ENCODE measurements at places on chromosomes 5 and 9.
A peak's percentile ranks its signal among the peaks of the same experiment; 100 is the strongest.

- DNase-seq = no peak
Measured at GRCh38 chr5:18491349-18491748, 857.1 kb downstream of the TAF11L14 start.

- peak; percentile 86 for DNase-seq
Measured at GRCh38 chr5:180802325-180803180, at the start of gene MGAT1. Gene MGAT1 (minus strand): TSS chr5:180802806. CDS start chr5:180792971, 9,835 bp downstream.

- DNase-seq = no peak
Measured at GRCh38 chr9:103991698-103992097, 102.4 kb upstream of the SMC2 start.

GRCh38 chr5:31832966-31833365, 194.0 kb downstream of the PDZD2 start:
- DNase-seq = no peak

- no peak for DNase-seq
Measured at GRCh38 chr9:121508415-121508814, 8.8 kb upstream of the GGTA1 start.

DNA sequence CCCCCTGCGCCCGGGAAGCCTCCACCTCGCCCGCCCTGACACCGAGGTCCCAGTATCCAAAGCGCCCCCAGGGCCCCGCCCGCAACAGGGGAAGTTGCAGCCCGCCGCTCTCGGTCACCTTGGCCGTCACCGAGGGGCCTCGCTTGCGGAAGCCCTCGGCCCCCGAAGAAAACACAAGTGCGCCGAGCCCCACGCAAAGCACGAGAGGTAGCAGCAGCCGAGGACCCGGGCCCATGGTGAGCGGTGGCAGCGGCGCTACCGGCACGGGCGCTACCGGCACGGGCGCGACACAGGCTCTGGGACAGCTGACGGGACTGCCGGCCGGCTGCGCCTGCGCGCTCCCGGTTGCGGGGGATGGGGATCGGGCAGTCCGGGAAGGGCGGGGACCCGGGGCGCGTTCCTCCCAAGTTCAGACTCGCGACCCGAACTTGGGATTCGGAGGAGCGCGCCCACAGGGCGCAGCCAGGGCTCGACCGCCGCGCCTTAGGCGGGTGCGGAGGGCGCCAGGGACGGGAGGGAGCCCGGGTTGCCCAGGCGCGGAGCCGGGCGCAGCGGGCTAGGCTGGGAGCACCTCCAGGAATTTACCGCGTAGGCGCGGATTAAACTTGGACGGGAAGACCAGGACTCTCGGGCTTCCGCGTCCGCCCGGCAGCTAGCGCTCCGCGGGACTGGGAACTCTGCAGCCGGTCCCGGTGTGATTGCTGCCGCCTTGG, at the start of gene PPIC:
Gene PPIC (minus strand): TSS at position 335 of the 713 bp plus-strand sequence. CDS start 100 bp downstream, at position 235.
- DNase-seq = no peak

GRCh38 chr9:100229136-100229535, 123.6 kb downstream of the TEX10 start:
- DNase-seq = no peak

- DNase-seq = no peak
Measured at GRCh38 chr9:113857875-113858274, 18.2 kb upstream of the ZNF618 start.

DNA sequence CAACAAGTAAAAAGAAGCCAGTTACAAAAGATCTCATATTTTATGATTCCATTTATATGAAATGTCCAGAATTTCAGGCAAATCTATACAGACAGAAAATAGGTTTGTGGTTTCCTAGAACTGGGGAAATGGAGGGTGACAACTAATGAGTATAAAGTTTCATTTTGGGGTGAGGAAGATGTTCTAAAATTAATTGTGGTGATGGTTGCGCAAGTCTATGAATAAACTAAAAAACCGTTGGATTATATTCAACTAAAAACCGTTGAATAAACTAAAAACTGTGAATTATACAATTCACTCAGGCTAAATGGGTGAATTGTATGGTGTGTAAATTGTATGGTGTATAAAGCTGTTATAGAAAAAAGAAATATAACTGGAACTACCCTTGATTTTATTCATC, 47.6 kb downstream of the ADAMTS6 start:
- DNase-seq = no peak

DNA sequence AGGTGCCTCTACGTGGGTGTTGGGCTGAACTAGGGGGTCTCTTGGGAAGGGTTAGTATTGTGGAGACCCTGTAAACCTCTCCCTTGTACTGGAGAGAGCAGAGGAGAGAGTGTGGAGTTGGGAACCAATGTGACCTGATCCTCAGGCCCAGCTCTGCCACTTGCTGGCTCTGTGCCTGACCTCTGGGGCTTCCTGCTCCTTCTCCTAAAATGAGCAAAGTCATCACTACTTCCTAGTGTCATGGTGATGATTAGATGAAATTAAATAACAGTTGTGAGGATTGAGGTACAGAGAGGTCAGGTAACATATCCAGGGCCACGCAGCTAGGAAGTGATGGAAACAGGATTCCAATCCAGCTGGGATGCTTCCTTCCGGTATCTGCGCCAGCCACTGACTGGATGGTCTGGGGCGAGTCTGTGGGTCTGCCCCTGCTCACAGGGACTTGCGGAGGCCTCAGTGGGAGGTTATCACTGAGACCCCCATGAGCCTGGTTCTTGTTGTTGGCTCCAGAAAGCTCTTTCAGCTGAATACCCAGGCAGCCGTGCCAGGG, 9.2 kb downstream of the GALNT10 start:
- DNase-seq = no peak

GRCh38 chr5:150789943-150790611, 11.5 kb downstream of the SMIM3 start:
- DNase-seq = peak; percentile 76

- no peak for DNase-seq
Measured at GRCh38 chr5:4881366-4882002, 258.6 kb upstream of the ADAMTS16 start.

DNA sequence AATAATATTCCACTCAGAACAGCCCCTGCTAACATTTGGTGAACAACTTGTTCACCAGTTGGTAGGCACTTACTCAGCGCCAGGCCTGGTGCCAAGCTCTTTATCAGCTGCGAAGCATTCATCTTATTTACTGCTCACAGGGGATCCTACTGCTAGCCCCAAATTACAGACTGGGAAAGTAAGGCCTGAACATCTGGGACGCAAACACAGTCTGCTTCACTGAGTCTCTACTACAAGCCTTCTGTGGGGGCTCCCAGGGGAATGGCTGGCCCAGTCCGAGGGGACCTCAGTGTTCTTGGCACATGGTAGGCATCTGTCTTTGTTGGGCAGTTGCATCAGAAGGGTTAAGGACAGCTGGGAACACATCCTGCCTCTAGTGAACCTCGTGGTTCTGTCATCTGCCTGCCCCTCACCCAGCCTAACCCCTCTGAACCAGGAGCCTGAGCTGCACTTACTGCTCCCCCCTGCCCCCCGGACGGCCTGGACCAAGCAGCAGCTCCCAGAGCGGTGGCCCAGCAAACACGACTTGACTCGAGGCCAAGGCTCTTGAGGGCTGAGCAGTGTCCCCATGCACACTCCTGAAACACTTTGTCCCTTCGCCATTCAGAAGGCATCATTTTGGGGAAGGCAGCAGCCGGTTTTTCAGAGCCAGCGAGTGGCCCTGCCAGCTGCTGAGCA, at the start of gene PHYHD1:
Gene PHYHD1 (plus strand): TSS at position 602 of the 678 bp plus-strand sequence. CDS start 1,342 bp downstream, outside the sequence.
- DNase-seq = no peak

GRCh38 chr9:97874624-97875023, 21.6 kb downstream of the FOXE1 start:
- DNase-seq = no peak

DNA sequence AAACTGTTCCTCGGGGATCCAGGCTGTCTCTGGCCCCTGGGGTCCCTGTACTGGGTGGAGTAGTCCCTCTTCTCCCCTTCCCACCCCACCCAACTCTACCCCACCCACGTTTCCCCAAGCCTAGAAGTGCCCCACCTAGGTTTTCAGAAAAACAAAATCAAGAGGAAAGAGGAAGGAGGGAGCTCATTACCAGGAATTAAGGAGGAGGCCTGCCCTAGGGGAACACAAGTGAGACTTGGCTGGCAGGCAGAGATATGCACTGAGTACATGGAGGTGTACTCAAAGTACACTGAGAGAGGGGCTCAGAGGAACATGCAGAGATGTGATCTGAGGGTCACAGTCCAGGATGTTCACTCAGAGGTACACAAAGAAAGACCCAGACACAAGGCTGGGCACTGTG, 10.2 kb downstream of the AQP3 start:
- no peak for DNase-seq

- no peak for DNase-seq
Measured at GRCh38 chr9:36827593-36827992, 206.5 kb downstream of the PAX5 start.

- peak; percentile 57 for DNase-seq
Measured at GRCh38 chr5:138032028-138032571, 779 bp downstream of the FAM13B start.

GRCh38 chr5:76527685-76528161, 95.5 kb downstream of the F2RL2 start:
- DNase-seq = no peak

- no peak for DNase-seq
Measured at GRCh38 chr9:120490888-120491595, 88.9 kb downstream of the CDK5RAP2 start.

- DNase-seq = no peak
Measured at GRCh38 chr9:120899490-120900068, 22.6 kb upstream of the PHF19 start.

- no peak for DNase-seq
Measured at GRCh38 chr9:4415281-4415680, 75.0 kb upstream of the SLC1A1 start.

DNA sequence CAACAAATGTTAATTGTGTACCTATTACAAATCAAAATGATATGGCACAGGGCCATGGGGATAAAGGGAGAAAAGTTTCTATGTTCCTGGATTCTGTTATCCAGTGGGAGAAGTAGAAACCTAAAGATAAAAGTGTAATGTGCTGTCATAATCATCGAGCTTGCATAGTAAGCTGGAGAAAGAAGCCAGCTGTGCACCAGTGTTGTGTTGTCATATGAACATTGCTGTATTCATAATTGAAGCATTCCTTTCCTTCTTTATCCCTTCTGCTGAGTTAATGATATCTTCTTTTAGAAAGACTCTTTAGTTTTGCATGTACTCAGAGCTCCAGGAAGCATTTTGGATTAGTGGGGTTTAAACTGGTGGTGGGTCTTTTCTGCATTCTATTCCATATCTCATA, 39.5 kb downstream of the NTRK2 start:
- no peak for DNase-seq

GRCh38 chr5:149581931-149582768, 852 bp downstream of the ARHGEF37 start:
- no peak for DNase-seq

- no peak for DNase-seq
Measured at GRCh38 chr9:132828201-132828770, 49.8 kb downstream of the AK8 start.

Data from CD4-positive, alpha-beta T cell treated with Interleukin-6 for 4 hours (primary cell).